ENCODE measurements at places on chromosomes 5 and 9.

DNA sequence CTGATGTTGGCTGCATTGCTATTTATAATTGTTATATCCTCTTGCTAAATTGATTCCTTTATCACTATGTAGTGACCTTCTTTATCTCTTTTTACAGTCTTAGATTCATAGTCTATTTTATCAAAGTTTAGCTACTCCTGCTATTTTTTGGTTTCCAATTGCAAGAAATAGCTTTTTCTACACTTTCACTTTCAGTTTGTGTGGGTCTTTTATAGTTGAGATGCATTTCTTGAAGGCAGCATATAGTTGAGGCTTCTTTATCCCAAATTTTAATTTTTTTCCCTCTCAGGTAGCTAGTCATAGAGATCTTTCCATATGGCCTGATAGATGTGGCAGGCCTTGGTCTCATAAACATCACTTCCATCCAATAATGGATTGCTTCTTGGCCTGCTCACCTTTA, 228.5 kb downstream of the COMMD10 start:
- DNase-seq = no peak

DNA sequence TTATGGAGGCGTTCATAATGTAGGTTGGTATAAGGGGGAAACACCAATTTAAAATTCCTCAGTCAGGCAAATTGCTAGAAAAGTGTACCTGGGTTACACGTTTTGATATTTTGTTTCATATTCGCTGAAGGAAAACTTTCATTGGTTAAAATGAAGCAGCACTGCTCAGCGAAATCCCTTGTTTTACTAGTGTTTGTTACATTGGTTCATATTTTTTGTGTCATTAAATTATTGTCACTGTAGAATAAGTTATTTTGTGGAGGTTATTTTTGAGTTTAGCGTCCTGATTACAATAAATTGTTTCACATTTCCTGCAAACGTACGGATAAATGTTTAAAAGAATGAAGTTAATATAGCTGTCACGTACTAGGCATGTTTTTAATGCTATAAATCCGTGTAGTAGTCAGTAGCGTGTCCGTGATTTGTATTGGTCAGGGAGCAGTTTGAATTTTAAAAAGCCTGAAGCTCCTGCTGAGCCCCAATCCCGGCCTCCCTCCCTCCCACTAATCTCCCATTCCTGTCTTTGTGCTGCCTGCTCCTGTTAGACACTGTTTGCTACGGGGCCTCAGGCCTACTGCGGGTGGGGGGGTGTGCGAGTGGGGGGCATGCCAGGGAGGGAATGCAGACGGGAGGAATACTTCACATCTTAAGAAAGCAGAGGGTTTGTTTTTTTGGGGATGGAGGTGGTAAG, 2.0 kb downstream of the NIPBL start:
- DNase-seq = no peak

DNA sequence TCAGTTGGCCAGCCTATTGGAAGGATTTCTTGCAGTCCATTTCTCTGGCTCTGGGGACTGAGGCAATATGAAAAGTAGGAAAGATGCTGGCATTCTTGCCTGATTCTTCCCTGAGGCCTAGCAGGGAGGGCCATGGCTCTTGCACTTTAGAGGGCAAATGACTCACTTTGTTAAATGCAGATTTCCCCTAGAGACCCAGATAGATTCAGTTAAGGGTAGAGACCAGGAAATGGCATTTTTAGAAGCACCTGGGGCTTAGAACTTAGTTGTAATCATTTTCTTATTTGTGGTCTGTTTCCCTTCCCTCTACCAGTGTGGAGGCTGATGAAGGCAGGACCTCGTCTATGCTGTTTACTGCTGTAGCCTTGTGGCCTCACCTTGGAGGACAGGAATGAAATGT, 112.8 kb upstream of the NR3C1 start:
- DNase-seq = no peak

- DNase-seq = no peak
Observed at GRCh38 chr5:101976933-101977332, 319.2 kb downstream of the SLCO4C1 start.

DNA sequence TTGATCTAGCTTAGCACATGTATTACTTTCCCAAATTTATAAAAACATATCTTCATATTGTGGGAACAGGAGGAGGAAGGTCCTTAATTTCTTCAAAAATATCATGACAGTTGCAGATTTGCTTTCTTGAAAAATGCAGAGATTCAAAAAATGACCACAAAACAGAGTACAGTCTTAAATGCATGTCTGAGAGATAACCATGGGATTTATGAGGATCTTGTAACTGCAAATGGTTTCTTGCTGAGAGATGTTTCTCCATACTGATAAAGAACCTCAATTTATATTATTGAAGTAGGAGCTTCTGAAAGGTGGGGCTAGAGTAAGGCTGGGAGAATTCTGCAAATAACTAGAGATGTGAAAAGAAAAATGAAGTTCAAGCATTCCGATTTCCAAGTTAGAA, 83.2 kb downstream of the CDH18 start:
- no peak for DNase-seq

DNA sequence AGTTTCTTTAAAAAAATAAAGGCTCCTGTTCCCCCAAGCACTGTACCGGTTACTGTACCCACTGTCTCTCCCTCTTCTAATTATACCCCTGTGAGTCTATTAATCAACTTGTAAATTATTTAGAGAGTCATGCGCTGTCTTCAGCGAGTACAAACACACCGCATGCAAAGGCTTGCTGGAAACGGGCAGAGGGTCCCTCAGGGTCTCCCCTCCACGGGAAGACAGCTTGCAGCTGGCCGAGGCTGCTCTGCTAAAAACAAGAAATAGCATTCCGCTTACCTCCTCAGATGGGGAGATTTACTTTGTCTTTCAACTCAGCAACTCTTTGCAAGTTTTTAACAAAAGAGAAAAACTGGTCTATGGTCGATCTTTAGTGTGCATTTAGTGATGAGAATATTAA, 71.8 kb downstream of the AK8 start:
- DNase-seq = no peak

- DNase-seq = no peak
Observed at GRCh38 chr9:138074516-138074915, 196.9 kb downstream of the CACNA1B start.

GRCh38 chr5:34530637-34531036, 125.5 kb upstream of the RAI14 start:
- DNase-seq = no peak

- no peak for DNase-seq
Observed at GRCh38 chr9:4114569-4115505, 185.0 kb downstream of the GLIS3 start.

DNA sequence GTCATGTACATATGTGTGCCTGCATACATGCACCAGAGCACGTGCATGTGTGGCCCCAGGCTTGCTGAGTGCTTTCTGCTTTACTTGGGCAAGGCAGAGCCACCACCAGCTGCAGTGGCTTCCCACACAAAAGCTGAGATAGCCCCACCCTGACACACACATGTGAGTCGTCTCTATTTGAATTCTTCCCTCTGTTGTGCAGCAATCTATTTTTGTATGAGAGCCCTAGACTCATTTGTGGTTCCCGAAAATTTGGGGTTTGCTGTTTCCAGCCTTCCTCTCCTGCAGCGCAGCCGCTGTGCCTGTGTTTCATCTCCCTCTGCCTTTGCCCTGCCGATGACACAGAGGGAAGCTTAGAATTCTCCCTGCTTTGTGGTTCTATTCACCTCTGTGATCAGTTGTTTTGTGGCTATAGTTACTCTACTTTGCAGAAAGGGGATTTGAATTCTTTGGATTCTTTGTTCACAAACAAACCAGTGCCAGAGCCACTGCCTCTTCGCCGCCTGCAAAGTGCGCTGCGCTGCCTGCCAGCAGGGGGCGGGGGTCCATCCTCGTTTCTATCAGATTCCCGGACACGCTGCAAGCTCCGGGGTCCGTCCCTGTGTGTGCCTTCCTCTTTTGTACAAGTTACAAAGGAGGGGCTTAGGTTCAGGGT, 95.8 kb upstream of the DAP start:
- DNase-seq = peak; percentile 50

- DNase-seq = no peak
Observed at GRCh38 chr5:150428106-150428876, 15.6 kb upstream of the CD74 start.

DNA sequence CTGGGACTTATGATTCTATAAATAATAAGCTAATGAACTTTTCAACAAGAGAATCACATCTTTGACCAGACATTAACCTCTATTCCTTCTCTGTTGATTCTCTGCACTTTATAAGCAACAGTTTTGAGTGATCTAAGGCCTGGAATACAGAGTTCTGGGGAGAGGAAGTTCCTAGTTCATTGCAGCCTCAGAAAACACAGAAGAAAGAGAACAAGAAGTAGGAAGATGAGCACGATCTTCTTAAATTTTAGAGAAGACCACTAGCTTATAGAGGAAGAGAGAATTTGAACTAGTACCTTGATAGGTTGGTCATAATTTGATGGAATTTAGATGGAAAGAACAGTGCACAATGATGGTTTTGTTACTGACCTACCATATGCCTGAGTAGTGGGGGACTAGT, 8.5 kb upstream of the C9orf72 start:
- DNase-seq = no peak

GRCh38 chr5:39226558-39226957, 7.2 kb upstream of the FYB1 start:
- DNase-seq = no peak

DNA sequence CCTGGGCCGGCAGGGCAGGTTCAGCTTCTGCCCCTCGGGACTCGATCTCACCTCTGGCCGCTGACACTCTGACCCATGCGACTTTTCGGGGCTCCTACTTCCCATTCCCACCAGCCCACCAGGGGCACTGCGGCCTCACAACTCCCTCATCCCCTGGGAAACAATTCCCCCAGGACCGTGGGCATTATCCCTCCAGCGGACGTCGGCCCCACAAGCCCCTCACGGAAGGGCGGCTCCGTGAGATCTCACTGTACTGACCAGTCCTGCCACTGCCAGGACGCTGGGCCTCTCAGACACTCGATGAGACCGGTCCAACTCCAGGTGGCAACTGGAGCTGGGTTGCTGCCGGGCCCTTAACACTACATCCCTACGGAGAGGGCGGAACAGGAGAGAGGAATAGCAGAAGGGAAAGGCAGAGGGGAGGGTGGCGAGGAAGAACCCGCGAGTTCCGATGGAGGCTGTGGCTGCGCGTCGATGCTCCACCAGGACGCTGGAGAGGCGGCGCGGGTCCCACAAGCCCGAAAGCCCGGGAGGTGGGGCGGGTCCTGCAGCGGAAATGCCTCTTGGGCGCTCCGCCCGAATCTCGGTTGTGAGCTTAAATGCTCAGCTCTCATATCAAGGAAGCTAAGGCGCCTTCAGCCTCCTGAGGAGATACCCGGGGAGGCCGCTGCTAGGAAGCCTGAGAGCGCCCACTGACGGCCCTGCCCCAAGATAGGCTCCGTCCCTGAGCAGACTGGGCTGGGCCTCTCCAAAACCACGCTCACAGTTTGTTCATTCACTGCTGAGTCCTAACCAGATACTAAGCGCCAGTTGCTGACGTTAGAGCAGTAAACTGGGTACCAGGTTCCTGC, 36.3 kb downstream of the VCP start:
- DNase-seq = no peak

GRCh38 chr5:77921094-77921768, 145.1 kb upstream of the TBCA start:
- no peak for DNase-seq

- DNase-seq = peak; percentile 51
Observed at GRCh38 chr9:113687680-113688371, 188.3 kb upstream of the ZNF618 start.

- no peak for DNase-seq
Observed at GRCh38 chr5:18745042-18745987, 1111.1 kb downstream of the TAF11L14 start.

DNA sequence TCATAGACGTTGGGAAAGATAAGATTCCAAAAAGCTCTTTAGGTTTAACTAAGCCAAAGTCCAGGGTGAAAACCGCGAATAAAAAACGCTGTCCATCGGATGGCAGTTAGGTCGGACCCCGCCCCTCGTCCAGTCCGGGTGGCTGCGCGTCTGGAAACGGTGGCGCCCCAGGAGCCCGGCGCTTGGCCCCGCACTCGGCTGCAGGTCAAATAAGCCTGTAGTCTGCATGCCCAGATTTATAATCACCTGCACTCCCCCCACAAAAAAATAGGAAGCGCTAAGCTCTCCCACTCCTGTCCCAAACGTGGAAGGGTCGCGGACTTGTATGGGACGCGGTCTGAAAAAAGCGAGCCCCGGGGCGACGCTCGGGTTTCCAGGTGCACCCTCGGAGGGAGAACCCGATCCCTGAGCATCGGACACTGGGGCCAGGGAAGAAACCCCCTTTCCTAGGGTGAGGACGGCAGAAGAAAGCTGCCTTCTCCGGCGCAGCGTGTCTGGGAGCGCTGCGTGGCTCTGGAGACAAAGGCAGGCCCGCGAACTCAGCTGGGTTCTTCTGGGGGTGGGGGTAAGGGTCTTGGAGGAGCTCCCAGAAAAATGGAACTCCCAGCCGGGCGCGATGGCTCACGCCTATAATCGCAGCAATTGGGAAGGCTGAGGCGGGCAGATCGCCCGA, 923 bp upstream of the ZBTB5 start:
- DNase-seq = peak; percentile 94

GRCh38 chr5:2015124-2015848, 132.6 kb upstream of the IRX4 start:
- DNase-seq = no peak

DNA sequence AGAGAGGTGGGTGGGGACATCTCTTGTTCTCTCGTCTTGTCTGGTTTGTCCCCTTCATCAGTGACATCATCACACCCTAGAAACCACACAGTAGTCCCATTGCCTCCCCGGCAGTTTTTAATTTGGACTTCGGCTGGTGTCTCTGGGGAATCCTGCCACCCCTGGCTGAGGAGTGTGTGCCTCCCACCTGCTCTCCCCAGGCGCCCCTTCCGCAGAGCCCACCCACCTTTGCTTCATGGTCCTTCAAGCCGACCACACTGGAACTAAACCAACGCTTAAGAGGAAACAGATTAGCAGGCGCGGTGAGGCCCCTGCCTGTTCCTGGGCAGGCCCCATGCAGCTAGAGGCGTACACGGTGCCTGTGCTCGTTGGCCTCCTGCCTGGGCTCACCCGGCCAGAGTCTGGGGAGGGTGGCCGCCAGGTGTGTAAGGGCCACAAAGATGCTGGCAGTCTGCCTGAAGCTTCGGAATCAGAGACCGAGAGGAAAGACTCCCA, 107.6 kb upstream of the SPRY4 start:
- DNase-seq = no peak

DNA sequence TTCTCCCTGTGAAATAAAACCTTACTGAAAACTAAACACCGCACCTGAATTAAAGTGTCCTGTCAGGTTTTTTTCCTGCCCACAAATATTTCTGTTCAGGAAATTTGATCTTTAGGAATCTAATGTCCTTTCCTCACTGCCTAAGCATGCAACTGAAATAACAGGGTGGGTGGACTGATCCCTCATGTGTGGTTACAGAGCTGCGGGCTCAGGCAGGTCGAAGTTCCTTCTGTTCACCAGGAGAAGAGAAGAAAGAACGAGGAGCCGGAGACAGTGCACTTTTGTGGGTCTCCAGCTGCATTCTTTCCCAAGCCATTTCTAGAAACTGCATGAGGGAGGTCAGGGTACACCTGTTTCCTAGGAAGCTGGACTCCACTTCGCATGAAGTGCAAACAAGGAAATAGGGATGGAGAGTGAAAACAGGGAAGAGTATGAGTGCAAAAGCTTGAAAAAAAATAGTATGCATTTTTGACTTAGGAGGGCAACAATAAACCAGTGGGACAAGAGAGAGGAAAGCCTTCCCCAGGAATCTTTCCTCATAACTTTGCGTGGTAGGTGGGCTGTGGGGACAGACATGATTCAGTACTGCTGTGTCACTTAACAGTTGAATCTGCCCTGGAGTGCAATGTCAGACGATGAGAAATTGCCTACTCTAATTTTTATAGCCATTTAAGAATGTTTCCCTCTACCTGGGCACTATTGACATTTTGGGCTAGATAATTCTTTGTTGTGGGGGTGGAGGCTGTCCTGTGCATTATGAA, 60.3 kb downstream of the GCNT1 start:
- DNase-seq = no peak

- no peak for DNase-seq
Observed at GRCh38 chr9:111983484-111983908, 86.9 kb downstream of the UGCG start.

Data from spinal cord (tissue), 10 donors.